Mammary epithelial cell (primary cell): ENCODE measurements at places on chromosomes 5 and 9. TPM values are rescaled to one million over a fixed set of nuclear protein-coding genes. Genes with fewer than 3 reads are reported as not detected.

Gene TMEM252
- not detected for polyA plus RNA-seq

Gene ELAVL2
- 5.2 TPM for polyA plus RNA-seq

Gene CBY3
- polyA plus RNA-seq = not detected

Gene LRRC19
- polyA plus RNA-seq = not detected

Gene ANKRD18A
- polyA plus RNA-seq = 1.9 TPM

Gene CLIC3
- 9.4 TPM for polyA plus RNA-seq

Gene PCDHA9
- polyA plus RNA-seq = not detected

Gene CCDC171
- polyA plus RNA-seq = 0.49 TPM

Gene AIF1L
- polyA plus RNA-seq = 5.8 TPM

Gene ADAMTS19
- 0.01 TPM for polyA plus RNA-seq

Gene ADAM19
- 32.3 TPM for polyA plus RNA-seq

Gene DUSP1
- 19.1 TPM for polyA plus RNA-seq

Gene TRAF2
- 18.4 TPM for polyA plus RNA-seq

Gene CER1
- polyA plus RNA-seq = not detected

Gene NMRK1
- polyA plus RNA-seq = 18.0 TPM

Gene HK3
- 0.22 TPM for polyA plus RNA-seq

Gene UBE2D2
- polyA plus RNA-seq = 40.1 TPM

Gene ZNF483
- 0.58 TPM for polyA plus RNA-seq

Gene STOML2
- 176 TPM for polyA plus RNA-seq

Gene DEPDC1B
- polyA plus RNA-seq = 19.6 TPM

Gene S100Z
- not detected for polyA plus RNA-seq

Gene C1QTNF2
- polyA plus RNA-seq = 0.28 TPM

Gene IFNA21
- polyA plus RNA-seq = not detected

Gene BAAT
- polyA plus RNA-seq = 0.02 TPM

Gene RNF208
- polyA plus RNA-seq = 0.10 TPM

Gene AMBP
- not detected for polyA plus RNA-seq

Gene PSAT1
- 126 TPM for polyA plus RNA-seq

Gene GPR150
- polyA plus RNA-seq = 0.07 TPM

Gene SLC6A18
- polyA plus RNA-seq = not detected

Gene SLC25A48
- 0.05 TPM for polyA plus RNA-seq

Gene C9orf85
- polyA plus RNA-seq = 11.2 TPM

Gene SHOC1
- 0.01 TPM for polyA plus RNA-seq

Gene PCDHB7
- polyA plus RNA-seq = 0.01 TPM

Gene FOXI1
- not detected for polyA plus RNA-seq

Gene MTAP
- polyA plus RNA-seq = 59.0 TPM

Gene CHSY3
- 0.37 TPM for polyA plus RNA-seq

Gene PLAC8L1
- 0.11 TPM for polyA plus RNA-seq

Gene TAF11L10
- not detected for polyA plus RNA-seq

Gene SLC9A3
- polyA plus RNA-seq = 1.00 TPM

Gene SUSD3
- 0.11 TPM for polyA plus RNA-seq

Gene FBN2
- 29.2 TPM for polyA plus RNA-seq

Gene CAMK2A
- polyA plus RNA-seq = 0.09 TPM

Gene ARL14EPL
- not detected for polyA plus RNA-seq

Gene TERT
- not detected for polyA plus RNA-seq

Gene GPR151
- polyA plus RNA-seq = not detected

Gene MEIKIN
- polyA plus RNA-seq = not detected

Gene FAM151B
- 0.17 TPM for polyA plus RNA-seq

Gene PDCD1LG2
- polyA plus RNA-seq = 7.8 TPM

Gene SPOCK1
- 7.3 TPM for polyA plus RNA-seq

Gene PALM2AKAP2
- polyA plus RNA-seq = 3.7 TPM

Gene GRXCR2
- polyA plus RNA-seq = not detected

Gene PGGT1B
- polyA plus RNA-seq = 2.1 TPM

Gene SPDL1
- 20.4 TPM for polyA plus RNA-seq

Gene ROPN1L
- 0.18 TPM for polyA plus RNA-seq

Gene CA9
- 37.7 TPM for polyA plus RNA-seq

Gene VLDLR
- 14.5 TPM for polyA plus RNA-seq
